ENCODE measurements at places on chromosomes 1 and 21.

DNA sequence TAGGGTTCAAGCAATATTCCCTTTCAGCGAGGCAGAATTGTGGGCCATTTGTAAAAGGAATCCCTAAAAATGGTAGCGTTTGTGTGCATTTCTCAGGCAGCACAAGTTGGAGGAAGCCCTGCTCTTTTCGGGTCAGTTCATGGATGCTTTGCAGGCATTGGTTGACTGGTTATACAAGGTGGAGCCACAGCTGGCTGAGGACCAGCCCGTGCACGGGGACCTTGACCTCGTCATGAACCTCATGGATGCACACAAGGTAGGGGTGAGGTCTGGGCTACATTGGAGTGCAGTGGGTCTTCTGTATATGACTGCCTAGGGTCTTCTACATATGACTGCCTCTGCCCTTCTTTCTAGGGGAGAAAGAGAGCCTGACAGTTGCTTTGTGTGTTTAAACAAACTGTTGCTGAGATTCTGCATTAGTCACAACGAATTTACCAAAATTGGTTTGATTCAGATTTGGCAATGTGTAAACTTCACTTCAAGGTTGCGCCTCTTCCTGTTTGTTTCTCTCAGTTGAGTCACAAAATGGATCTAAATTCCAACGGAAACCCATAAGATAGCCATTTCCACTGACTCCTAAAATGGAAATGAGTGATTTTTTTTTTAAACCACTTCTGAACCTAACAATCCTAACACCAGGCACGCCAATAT is 40.4 kb upstream of the BMP8A start:
- no peak for DNase-seq

GRCh38 chr1:153404086-153404635 is 12.2 kb upstream of the S100A7A start:
- no peak for DNase-seq

GRCh38 chr1:85822696-85823095 is 114.5 kb upstream of the ZNHIT6 start:
- no peak for DNase-seq

GRCh38 chr1:205321162-205321958 is at the start of gene NUAK2:
NUAK2 (minus strand) TSS chr1:205321745; CDS start chr1:205321628, 117 bp downstream.
- DNase-seq, result peak; percentile 62

- DNase-seq, result no peak
Measured at GRCh38 chr21:20647607-20648006, 350.6 kb upstream of the NCAM2 start.

Measured in GOT3 (cell line).